ENCODE measurements at places on chromosomes 2 and 18.

DNA sequence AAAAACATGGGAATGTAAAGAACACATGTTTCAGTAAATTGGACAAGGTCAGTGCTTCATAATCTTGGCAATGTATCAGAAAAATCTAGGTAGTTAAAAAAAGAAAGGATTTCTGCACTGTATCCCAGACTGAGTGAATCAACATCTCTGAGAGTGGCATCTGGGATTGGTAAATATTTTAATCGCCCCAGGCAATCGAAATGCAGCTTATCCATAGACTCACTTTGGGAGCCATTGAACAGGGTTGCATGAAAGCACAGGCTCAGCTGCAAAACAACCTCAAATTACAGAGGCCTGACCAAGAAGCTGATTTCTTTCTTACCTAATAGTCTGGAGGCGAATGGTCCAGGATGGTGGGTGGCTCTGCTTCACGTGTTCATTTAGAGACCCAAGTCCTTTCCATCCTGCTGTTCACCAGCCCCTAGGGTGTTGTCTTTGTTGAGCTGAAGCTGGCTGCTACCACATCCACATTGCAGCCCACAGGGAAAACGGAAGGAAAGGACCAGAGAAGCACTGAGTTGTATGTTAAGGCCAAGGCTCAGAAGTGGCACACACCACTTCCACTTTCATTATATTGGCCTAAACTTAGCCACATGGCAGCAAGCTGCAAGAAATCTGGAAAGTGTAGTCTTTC, 59.0 kb downstream of the MOGAT1 start:
- no peak for DNase-seq

DNA sequence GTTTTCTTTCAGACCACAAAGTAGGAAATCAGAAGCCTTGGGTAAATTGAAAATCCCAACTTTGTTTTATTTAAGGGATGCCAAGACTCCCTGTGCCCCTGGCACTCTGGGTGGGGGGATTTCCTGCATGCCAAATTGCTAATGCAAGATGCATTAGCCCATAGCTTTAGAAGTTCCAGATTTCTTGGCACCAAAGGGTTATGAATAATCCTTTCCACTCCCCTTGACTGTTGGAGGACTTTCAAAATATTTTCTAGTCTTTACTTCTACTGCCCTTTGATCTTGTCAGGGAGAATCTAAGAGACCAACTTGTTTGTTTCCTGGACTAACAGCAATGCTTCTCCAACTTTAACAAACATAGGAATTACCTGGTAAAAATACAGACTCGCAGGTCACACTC, 81.8 kb upstream of the TGIF1 start:
- no peak for DNase-seq

GRCh38 chr2:75464348-75464946, 96.3 kb downstream of the EVA1A start:
- no peak for DNase-seq

DNA sequence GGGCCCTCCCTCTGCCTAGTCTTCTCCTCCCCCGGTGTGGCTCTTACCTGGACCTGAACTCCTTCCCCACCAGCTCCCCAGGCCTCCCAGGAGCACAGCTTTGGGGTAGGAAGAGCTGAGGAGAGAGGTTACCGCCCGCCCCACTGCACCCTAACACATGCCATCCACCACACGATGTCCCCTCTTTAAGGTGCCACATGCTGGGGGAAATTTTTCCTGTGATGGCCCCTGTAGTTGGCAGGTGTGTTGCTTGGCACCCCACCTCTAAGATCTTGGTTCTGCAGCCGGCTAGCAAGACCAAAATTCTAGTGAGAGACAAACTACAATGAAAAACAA, 6.9 kb upstream of the TEX261 start:
- no peak for DNase-seq

DNA sequence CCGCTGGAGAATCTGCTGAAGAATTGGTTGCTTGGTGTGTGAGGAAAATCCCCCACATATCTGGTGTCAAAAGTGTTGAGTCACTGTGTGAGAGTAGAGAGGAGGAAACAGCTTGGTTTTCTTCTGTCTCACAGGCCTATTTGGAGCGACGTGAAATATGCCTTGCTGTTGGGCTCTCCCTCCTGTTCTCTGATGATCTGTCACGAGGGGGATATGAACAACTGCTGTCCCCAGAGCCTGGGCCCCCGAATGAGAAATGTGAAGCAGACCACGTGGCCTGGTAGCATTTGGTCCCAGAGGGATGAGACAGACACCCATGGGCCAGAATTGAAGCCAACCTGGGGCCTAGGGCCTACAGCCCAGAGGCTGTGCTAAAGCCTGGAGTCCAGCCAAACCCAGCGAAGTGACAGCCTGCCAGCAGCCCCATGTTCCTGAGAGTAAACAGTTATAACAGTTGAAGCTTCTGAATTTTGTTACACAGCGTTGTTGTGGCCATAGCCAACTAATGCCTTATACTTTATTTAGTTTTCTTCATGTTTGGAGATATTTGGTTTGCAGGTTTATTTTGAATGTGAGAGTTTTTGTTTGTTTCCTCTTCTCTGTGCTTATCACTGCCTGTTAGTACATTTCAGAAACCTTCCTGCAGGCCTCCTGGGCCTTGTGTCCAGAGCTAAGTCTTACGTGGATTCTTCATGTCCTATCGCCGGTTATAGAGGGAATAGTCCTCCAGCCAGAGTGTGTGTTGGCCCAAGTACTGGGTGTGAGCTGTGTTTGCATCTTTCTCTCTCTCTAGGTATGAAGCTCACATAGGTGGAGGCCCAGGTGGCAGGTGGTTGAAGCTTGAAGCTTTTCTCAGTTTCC, 18.7 kb upstream of the COLEC12 start:
- DNase-seq: no peak

DNA sequence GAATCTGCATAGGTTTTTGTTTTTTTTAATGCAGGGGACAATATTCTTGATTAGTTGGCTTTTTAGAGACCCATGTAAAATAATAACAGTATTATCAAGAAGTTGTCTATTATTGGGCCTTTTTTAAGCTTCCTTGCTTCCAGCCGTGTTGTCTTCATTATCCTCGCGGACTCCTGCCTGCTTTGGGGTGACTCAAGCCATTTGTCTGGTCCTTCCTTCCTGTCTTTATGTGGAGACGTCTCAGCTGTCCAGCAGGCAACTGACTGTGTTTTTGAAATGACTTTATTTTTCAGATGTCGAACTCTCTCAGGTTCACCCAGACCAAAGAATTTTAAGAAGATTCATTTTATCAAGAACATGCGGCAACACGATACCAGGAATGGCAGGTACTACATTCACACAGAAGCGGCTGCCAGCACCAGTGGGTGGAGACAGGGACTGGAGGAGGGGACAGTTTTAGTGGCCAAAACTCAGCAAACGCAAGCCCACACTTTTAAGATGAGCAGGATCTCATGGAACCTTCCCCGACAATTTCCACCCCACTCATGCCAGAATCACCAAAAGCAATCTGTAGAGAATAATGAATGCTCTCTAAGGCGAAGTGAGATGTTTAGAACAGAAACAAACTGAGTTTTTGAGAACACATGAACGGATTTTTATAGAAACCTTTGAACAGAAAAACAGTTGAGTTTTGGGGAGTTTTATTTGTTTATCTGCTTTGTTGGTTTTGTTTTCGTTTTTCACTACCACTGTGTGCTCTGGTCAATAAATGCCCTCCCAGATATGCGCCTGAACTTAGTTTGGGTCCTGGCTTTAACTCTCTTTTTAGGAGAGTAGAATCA, 59.1 kb downstream of the CABLES1 start:
- DNase-seq: no peak

DNA sequence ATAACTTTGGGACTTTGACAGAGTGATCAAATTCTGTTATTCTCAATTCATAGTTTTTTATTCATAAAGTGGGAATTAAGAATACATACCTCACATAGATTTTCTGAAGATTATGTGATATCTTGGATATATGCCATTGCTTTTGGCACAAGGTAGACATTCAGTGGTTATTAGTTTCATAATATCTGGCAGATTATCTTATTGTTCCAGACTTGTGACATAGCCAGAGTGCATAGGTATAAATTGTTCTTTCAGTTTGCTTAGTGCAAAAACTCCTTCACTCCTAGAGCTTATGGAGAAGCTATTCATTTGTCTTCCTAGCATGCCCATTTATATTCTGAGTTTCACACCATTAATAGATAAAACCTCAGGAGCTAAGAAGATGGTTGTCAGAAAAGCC, 222.0 kb downstream of the KCNE4 start:
- DNase-seq: no peak

DNA sequence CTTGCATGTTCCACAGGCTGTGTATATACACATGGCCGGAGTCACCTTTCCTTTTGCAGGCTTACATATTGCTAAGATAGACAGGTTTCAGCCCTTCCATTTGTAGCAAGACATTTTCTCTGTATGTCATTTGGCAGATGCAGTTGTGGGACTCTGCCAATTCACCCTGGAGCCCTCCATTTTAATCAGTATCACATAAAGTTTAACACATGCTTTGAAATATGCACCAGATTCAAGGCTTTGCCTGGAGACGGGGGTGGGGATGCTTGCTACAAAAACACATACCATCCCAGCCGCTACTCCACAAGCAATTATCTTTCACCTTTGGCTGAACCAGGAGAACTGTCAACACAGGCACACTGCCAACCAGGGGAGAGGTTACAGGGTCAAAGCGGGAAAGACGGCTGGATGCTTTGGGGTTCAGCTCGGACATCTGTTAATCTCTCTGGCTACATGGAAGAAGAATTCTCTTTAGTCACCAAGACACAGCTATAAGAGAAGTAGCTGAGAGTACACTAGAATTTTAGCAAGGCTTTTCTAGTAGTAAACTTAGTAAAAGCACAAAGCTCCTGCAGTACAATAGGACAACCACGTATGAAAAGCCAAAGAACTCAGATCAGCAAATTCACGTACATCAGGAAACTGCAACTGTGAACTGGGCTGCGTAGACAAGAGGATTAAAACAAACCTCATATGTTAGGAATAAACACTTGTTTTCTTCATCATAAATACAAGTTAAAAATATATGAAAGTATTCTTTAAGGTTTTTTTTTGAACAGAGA, 130.9 kb downstream of the EXOC6B start:
- no peak for DNase-seq

DNA sequence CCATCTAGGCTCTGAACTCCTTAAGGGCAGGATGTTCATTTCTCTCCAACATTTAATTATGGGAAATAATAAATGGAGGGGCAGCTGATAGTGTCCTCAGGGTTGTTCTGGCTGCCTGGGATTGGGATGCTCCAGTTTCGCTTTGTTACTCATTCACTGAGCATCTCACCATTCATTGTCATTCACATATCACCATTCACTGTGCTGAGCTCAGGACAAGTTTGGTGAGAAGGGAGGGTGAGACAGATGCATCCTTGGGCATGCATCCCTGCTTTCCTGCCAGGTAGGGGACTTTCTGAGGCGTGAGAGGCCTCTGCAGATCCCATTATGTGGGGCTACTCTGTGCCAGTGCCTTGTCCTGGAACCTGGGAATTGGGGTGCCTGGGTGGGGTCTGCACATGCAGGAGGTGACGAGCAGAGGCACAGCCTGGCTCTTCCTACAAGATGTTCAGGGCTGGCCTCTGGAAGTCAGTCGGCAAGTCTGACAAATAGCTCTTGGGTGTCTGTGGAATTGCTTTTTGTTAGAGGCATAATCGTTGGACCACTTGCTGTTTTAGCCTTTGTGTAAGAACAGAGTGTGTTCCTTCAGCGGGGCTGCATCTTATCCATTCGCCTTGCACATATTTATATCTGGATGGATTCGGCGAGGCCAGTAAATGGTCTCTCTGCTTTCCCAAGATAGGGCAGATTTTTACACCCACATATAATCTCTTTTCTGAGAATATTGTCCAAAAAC, 323.2 kb upstream of the THSD7B start:
- no peak for DNase-seq

DNA sequence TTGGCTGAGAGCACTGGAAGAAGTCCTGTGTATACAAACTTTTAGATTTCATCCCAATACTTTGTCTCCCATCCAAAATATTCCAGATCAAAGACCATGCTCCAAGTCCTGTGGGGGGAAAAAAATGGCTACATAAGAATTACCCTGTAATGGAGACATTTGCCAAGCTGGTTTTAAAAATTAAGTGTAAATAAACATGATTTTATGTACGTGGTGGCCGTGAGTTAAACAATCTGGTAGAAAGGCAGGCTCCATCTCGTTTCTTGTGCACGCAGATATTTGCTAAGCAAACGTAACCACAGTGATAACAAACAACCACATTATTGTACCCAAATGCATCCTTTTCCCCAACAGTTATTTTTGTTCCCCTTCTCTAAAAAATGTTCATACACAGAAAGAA, 176.4 kb downstream of the ZNF516 start:
- no peak for DNase-seq

DNA sequence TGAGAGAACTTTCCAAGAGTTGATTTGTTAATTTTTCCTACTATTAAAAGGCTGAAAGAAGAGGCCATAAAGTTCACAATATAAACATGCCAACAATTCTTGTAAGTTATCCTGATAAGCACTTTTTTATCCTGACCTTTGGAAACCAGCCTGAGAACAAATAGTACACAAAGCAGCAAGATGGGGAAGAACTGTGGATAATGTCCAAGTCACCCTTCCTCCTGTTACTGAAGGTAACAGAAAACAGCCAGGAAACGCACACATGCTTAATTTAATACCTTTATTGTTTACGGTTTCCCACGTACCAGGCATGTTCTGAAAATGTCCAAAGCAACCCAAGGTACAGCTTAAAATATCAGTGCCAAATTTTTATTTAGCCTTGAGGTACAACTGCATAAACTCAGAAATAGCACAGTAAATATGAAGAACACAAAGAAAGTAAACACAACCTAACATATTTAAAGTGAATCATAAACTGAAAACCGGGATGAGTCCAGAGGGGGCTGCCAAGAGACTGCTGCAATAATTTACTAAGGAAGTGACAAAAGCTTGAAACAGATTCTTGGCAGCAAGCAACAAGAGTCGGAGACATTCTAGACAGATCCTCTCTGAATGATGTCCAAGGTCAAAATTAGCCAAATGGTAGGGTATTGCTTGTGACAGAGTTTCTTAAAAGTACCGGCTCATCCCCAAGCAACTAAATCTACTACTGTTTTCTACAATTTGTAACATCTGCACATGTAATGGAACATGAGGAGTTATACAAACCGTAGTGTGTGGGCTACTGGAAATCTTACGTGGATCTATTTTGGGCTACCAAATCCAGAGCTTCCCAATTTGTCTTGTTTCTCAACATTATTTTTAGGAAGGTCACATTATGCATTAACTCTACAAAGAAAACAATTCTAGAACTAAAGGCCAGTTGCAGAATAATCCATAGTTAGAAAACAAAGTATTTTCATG, 93.2 kb downstream of the CABYR start:
- no peak for DNase-seq

DNA sequence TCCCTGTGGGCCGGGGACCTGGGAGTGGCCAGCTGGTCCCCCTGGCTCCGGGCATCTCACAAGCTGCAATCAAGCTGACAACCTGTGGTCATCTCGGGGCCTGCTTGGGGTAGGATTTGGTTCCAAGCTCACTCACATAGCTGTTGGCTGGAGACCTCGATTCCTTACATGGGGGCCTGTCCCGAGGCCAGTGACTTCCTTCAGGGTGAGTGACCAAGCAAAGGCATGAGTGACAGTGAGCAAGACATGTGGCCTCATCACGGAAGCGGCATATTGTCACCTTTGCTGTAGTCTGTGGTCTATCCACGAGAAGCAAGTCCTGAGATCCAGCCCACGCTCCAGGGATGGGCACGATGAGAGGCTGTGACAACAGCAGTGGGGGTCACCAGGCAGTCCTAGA, 131.4 kb upstream of the ID2 start:
- no peak for DNase-seq

GRCh38 chr2:124702777-124703176, 677.7 kb downstream of the CNTNAP5 start:
- no peak for DNase-seq

- DNase-seq: no peak
These were observed 19.1 kb downstream of the EFHD1 start for GRCh38 chr2:232652505-232652851.

All from CD4-positive, alpha-beta T cell treated with Interleukin-2 at 100 ng/mL for 4 hours (primary cell).